ENCODE measurements at places on chromosomes 7 and 10.

DNA sequence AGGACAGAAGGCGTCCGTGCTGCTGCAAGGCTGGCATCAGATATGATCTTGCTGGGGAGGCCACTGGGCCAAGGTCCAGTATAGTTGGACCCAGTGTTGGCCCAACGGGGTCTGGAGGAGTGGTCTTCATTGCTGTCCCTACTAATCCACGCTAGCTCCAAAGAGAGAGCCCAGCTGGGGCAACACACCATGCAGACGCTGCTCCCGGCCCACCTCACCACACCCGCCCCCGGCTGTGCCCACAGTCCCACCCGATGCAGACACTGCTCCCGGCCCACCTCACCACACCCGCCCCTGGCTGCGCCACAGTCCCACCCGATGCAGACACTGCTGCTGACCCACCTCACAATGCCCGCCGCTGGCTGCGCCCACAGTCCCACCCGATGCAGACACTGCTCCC is 121.5 kb downstream of the VIPR2 start:
- no peak for DNase-seq

DNA sequence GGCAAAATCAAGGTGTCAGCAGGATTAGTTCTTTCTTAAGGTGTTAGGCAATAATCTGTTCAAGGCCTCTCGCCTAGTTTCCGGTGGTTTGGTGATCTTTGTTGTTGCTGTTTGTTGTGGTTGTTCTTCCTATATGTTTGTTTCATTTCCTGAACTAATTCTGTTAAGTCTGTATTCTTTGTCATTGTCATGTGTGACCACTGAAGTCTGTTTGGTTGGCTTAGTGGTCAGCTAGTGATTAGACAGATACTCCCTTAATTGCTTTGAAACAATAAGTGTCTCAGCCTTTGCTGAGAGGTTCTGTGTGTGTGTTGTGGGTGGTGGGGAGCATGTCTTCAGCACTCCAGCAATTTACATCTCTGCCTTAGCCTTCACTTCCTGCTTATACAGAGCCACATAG is 46.0 kb downstream of the ABCC2 start:
- no peak for DNase-seq

GRCh38 chr7:85714043-85714578 is 527.3 kb upstream of the SEMA3D start:
- DNase-seq: no peak

DNA sequence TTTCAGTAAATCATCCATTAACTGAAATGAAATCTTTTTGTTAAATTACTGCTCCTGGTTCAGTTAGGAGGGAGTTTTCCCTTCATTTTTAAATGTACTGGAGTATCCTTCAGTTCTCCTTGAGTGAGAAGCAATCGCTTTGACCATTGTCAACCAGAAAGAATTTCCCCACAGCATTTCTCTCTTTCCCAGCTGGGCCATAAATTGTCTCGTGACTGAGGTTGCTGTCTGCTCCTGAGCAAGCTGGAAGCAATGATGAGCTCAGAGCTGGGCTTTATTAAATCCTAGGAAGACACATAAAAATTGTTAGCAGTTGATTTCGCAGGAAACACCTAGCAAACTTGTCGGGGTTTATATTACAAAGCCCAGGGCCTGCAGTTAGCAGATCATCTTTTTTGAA is 102.0 kb upstream of the INSYN2A start:
- no peak for DNase-seq

- DNase-seq: no peak
Observed at GRCh38 chr10:72470666-72471065, 115.9 kb upstream of the DNAJB12 start.

DNA sequence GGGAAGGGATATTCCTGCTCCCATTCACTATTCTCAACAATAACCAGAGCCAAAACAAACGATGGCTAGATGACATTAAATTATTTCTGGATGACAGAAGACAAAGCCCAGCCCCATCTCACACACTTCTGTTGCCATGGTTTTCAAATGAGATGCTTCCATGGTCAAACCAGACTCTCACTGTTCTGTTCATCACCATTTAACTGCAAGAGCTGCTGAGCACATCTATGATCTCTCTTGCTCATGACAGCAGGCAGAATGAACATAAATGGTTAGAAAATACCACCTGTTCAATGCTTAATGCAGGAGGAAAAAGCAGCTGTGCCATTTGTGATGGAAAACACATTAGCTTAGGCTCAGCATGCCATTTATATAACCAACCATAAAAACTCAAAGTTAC is 758.6 kb upstream of the ZWINT start:
- no peak for DNase-seq

GRCh38 chr10:71433768-71434744 is 37.3 kb downstream of the CDH23 start:
- DNase-seq: no peak

GRCh38 chr7:33862946-33863814 is 42.2 kb upstream of the BMPER start:
- DNase-seq: no peak

- no peak for DNase-seq
Observed at GRCh38 chr7:20238754-20239324, 21.7 kb upstream of the MACC1 start.

GRCh38 chr10:132994811-132995210 is 52.4 kb upstream of the CFAP46 start:
- DNase-seq: no peak

DNA sequence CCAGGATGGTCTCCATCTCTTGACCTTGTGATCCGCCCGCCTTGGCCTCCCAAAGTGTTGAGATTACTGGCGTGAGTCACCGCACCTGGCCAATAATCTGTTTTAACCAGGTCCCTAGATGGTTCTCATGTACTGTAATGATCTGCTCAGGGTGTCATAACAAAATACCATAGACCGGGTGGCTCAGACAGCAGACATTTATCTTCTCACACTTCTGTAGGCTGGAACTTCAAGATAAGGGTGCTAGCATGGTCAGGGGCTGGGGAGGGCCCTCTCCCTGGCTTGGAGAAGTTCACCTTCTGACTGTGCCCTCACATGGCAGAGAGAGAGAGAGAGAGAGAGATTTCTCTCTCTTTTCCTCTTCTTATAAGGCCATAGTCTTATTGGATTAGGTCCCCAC is 279.4 kb upstream of the LYZL1 start:
- no peak for DNase-seq

GRCh38 chr10:103849880-103850571 is 5.3 kb downstream of the SH3PXD2A start:
- no peak for DNase-seq

GRCh38 chr10:6607182-6607581 is 27.1 kb upstream of the PRKCQ start:
- no peak for DNase-seq

DNA sequence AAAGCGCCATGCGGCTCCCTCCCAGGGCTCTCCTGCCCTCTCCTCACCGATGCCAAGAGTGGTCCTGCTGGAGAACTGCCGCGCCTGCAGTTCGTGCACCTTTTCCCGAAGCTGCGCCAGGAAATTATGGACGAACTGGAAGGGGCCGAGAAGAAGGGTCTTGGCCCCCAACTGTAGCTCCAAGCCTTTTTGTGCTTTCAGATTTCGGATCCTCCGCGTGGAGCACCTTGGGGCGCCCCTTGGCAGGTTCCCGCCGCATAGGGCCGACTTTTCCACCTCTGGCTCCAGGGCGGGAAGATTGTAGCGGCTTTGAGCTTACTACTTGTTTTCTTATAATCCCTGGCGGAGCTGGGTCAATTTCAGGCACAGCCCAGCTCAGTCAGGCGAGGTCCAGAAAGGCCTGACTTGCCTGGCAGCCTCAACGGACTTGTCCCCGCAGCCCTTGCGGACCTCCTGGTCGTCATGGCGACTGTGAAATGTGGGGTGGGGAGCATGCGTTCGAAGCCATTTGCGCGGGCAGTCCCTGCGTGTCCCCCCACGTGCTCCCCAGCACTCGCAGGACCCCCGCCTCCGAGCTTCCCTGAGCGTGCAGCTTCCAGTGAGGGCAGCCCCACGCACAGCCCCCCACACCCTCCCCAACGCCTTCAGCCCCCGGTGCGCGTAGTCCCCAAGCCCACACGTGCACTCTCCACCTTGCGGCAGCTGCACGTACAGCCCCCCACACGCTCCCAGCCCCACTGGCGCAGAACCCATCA is 129.9 kb downstream of the KBTBD2 start:
- no peak for DNase-seq

DNA sequence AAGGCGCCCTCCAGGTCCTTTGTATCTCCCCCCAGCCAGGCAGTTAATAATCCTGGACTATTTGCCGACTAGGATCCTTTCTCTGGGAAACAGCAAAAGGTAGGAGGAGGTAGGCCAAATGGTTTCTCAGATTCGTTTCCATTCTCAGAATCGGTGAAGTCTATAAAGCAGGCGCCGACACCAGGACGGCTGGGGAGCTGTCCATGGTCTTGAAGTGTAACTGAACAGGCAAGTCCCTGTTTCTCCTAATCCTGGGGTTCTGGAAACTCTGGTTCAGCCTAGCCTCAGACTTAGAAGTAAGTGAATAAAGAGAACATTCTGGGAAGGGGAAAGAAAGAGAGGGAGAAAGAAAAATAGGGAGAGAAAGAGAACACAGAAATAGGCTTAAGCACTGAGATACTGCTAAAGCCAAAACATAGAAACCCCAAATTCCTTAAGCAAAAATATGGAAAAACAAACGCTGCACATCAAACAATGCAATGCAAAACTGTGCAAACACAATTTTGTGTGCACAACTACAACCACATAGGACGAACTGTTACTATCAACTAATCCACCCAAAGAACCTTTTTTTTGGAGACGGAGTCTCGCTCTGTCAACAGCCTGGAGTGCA is 11.1 kb upstream of the INA start:
- no peak for DNase-seq

- no peak for DNase-seq
Observed at GRCh38 chr10:48838834-48839233, 100.8 kb downstream of the LRRC18 start.

- no peak for DNase-seq
Observed at GRCh38 chr7:94067506-94067905, 63.4 kb upstream of the BET1 start.

DNA sequence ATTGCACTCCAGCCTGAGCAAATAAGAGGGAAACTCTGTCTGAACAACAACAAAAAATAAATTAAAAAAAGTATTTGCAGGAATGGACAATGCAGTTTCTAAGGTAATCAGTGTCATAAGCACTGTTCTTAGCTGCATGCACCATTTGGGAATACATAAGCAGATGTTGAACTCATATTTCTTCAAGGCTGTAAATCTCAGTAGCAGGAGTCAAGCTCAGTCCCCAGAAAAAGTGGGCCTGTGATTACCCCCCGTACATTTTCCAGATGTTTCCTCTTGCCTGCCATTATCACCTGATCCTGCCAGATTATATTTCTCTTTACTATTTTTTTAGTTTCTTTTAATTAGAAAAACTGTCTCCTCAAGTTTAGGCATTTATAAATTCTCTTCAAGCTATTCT is 667.6 kb upstream of the ANKRD30A start:
- DNase-seq: no peak

GRCh38 chr7:25850735-25851134 is 301.3 kb upstream of the NFE2L3 start:
- DNase-seq: no peak

- DNase-seq: no peak
Observed at GRCh38 chr7:43462836-43463235, 120.1 kb upstream of the STK17A start.

GRCh38 chr10:34256216-34256615 is 558.9 kb downstream of the PARD3 start:
- DNase-seq: no peak

DNA sequence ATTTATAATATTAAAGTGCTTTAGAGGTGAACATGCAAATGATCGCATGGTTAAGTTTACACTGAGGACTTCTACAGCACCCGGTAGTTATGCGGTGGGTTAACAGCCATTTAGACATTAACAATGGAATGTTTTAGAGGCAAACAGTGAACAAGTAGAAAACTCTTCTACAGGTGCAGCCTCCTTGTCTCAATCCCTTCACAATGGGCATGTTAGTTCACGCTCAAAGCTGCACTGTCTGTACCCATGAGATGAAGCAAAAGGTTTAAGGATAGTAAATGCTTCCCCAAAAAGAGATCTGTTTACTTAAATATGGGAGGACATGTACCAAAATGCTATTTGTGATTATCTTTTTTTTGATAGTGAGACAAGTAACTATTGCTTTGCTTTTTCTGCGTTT is 25.1 kb downstream of the PUS7 start:
- no peak for DNase-seq

GRCh38 chr10:86815035-86815617 is 58.7 kb downstream of the BMPR1A start:
- DNase-seq: no peak

DNA sequence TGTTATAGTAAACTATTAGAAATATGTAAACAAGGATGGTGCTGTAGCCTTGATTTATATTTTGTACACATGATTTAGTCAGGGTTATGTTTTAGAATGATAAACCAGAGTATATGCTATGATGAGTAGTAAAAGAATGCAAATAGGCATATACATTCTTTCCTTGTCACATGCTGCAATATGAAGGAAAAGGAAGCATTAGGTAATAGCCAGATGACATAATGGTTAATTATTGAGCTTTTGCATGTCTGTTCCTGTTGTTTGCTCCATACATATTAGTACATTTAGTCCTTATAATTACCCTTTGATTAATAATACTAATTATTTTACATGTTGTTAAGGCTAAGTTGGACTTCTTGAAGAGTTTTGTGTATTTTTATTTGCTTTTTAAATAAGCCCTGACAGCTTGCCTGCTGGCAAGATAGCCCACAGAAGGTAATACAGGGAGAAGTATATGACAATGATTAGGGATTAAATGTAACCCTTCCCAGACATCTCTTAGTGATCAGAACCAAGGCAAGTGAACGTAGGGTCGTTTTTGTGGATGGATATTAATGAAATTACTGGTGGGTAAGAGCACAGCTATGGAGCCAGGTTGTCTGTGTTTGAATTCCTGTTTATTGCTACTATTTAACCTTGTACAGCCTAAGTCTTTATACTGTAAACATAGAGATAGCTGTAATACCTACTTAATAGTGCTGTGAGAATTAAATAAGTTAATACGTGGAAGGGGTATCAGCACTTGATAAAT is 68.4 kb downstream of the PHTF2 start:
- no peak for DNase-seq

- no peak for DNase-seq
Observed at GRCh38 chr10:34413756-34414587, 401.1 kb downstream of the PARD3 start.

DNA sequence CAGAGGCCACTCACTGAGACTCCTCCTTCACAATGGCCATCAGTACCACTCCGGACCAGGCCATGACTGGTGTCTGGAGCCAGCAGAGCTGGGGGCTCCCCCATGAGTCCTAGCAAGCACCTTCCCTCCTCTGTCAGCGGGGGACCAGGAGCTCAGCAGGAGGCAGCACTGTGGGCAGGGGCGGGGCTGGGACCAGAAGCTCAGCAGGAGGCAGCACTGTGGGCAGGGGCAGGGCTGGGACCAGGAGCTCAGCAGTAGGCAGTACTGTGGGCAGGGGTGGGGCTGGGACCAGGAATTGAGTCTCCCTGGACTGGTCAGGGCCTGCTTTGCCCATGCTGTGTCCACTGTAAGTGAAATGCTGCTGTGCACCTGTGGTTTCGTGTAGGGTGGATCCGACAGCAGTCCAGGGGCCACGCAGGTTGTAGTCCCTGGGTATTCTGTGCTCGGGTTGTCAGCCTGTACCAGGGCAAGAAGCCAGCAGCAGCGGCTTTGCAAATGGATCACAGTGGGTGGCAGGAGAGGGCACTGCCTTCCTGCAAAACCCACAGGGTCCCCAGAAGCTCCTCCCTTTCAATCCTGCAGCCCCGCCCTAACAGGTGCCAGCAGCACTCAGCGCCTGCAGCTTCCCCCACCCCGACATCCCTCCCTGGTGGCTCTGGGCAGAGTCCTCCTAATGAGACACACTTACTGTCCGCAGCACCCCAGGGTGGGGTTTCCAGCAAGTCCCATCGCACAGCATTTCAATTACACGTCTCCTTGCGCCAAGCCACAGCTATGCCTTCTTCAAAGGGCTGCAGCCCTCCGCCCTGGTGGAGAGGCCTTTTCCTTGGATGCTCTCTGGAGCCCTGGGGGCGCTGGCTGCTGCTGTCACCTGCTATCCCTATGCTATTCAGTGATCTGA is 220.5 kb downstream of the TCERG1L start:
- no peak for DNase-seq

Measured in stimulated activated CD8-positive, alpha-beta memory T cell treated with anti-CD3 and anti-CD28 coated beads, Interleukin-12 subunit alpha, Interleukin-12 subunit beta, amount 100 ng/mL, for 4 hours (primary cell).